Foreskin keratinocyte (primary cell): ENCODE measurements at places on chromosomes 1 and 21. TPM values are rescaled to one million over a fixed set of nuclear protein-coding genes. Genes with fewer than 3 reads are reported as not detected.

PFDN2 gene
- total RNA-seq: 105 and 127 TPM in 2 replicates

ZNF683 gene
- not detected in 2 replicates for total RNA-seq

BLACAT1 gene
- 1.7 and 2.4 TPM in 2 replicates for total RNA-seq

MOB3C gene
- total RNA-seq: 10.8 and 11.2 TPM in 2 replicates

CD101 gene
- 0.44 and 2.0 TPM in 2 replicates for total RNA-seq

LHX4 gene
- total RNA-seq: not detected in 2 replicates

TRIM67 gene
- not detected in 2 replicates for total RNA-seq
